ENCODE measurements at places on chromosomes 5 and 9. TPM values are rescaled to one million over a fixed set of nuclear protein-coding genes. Genes with fewer than 3 reads are reported as not detected.

TRMO gene
- total RNA-seq: 18.7 TPM

GRM6 gene
- not detected for total RNA-seq

PCDHA2 gene
- not detected for total RNA-seq

SPATA24 gene
- total RNA-seq: 3.8 TPM

FYB1 gene
- total RNA-seq: 198 TPM

SLC34A3 gene
- total RNA-seq: not detected

PHYHD1 gene
- total RNA-seq: 0.68 TPM

SPAAR gene
- not detected for total RNA-seq

- no peak for DNase-seq
Measured at GRCh38 chr9:89935115-89935514, 330.3 kb downstream of the GADD45G start.

- peak; percentile 72 for DNase-seq
Measured at GRCh38 chr9:105359892-105360291, 87.9 kb upstream of the FSD1L start.

- no peak for DNase-seq
Measured at GRCh38 chr5:176774216-176775171, 35.9 kb upstream of the UNC5A start.

DNA sequence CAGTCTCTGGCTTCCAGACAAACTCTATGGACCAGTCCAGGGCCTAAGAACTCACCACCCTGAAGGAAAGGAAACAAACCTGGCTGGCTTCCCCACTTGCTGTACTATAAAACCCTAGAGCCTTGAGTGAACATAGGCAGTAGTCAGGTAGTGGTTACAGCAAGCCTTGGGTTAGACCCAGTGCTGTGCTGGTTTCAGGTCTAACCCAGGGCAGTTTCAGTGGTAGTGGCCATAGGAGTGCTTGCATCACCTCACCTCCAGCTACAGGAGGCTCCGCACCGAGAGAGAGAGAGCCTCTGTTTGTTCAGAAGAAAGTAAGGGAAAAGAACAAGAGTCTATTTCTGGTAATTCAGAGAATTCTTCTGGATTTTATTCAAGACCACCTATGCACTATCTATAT lies 714.1 kb upstream of the CDH10 start:
- DNase-seq: no peak

DNA sequence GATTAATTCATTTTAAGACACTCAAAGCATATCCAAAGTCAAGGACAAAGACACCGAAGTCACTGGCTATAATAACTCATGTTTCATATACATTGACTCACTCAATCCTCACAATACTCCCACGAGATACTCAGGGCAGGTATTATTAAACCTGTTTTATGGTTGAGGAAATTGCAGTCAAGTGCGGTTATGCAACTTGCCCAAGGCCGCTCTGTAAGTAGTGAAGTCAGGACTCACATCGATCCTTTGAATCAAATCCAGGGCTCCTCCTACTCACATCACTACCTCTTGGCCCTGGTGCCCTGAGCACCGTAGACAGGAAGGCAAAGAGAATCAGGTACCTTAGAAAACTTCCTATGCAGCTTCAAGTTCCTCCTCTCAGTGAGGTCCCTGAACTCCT lies 87.8 kb upstream of the APC start:
- no peak for DNase-seq

GRCh38 chr9:32782476-32783167 lies 718 bp upstream of the TMEM215 start:
- no peak for DNase-seq

DNA sequence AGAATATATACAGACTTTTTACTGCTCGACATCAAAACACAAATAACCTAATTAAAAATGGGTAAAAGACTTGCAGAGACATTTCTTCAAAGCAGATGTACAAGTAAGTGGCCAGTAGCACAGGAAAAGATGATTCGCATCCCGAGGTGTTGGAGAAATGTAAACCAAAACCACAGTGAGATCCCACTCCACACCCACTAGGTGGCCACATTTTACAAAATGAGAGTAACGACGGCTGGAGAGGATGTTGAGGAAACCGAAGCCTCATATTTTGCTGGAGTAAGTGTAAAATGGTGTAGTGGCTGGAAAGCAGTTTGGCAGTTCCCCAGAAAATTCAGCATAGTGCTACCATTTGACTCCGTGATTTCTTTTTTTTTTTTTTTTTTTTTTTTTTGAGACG lies 21.3 kb upstream of the GBGT1 start:
- peak; percentile 69 for DNase-seq

DNA sequence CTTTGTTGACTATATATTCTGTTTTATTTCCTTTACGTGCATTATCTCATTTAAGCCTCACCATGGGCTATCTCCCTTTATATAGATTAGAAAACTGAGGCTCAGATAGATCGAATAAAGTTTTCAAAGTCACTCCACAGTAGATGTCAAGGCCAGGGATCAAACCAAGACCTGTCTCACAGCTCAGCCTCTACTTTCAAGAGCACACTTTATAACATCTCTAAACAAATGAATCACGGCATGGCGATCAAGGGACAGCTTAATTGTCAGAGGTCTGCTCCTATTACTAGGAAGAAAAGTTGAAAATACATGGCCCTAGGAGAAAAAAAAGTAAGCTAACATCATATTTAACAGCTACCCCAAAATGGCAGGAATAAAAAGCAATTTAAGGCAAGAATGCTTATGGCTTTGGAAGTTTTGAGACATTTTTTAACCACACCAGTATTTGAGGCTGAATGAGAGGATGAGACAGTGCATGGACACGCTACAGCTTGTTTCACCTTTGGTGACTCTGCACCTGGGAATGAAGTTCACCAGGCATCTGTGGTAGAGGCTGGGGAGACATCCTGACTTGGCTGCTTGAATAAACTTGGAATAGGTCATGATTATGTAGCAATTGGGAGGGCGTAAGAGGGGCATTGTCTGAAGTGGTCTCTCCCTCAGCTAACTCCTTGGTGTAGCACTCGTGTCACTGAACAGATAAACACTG lies 486.8 kb upstream of the WWC1 start:
- no peak for DNase-seq

DNA sequence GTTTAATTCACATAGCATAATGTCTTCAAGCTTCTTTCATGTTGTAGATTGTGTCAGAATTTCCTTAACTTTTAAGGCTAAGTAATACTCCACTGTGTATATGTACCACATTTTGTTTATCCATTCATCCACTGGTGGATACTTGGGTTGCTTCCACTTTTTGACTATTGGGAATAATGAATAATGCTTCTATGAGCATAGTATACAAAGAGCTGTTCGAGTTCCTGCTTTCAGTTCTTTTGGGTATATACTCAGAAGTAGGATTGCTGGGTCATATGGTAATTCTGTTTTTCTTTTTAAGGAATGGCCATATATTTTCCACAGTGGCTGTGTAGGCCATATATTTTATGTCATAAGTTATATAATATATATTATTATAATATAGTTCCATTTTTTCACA lies 3.6 kb upstream of the FAM120AOS start:
- DNase-seq: no peak

- DNase-seq: no peak
Measured at GRCh38 chr5:81754621-81755020, 3.7 kb upstream of the SSBP2 start.

- DNase-seq: no peak
Measured at GRCh38 chr9:37956904-37957663, 53.2 kb upstream of the SLC25A51 start.

DNA sequence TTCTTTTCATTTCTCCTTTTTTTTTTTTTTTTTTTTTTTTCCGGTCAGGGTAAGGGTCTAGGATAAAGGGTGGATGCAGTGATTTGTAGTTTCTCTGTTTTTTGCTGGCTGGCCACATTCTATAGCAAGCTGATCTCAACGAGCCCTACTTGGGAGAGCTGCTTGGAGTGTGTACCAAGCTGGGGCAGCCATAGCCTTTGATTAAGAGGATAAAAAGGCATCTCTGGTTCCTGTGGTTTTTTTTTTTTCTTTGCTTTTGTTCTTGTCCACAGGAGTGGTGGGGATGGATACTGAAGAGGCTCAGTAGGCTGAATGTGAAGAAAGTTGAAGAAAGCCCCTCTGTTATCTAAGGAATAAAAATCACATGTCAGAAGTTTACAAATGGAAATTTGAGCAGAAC lies 955.3 kb upstream of the WWC1 start:
- DNase-seq: no peak

GRCh38 chr5:67693956-67694809 lies 497.6 kb upstream of the CD180 start:
- DNase-seq: no peak

- DNase-seq: no peak
Measured at GRCh38 chr5:176373100-176373818, 8.0 kb downstream of the ARL10 start.

- no peak for DNase-seq
Measured at GRCh38 chr5:3597167-3598007, 1.8 kb downstream of the IRX1 start.

GRCh38 chr5:92147798-92148197 lies 764.7 kb upstream of the ARRDC3 start:
- no peak for DNase-seq

DNA sequence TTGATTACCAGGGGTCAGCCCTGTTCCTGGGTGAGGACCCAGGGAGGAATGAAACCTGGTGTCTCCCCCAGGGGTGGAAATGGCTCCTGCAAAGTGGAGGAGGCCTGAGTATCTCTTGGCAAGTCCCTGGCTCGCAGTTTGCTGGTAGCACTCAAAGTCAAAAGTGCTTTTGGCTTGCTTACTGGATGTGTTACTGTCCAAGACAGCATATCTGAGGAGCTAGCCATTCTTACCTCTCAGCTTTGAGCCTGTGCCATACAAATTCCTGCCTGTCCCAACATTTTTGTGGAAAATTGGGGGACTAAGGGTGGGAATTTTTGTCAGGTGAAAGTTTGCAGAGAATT lies 9.9 kb downstream of the ZNF618 start:
- DNase-seq: no peak

DNA sequence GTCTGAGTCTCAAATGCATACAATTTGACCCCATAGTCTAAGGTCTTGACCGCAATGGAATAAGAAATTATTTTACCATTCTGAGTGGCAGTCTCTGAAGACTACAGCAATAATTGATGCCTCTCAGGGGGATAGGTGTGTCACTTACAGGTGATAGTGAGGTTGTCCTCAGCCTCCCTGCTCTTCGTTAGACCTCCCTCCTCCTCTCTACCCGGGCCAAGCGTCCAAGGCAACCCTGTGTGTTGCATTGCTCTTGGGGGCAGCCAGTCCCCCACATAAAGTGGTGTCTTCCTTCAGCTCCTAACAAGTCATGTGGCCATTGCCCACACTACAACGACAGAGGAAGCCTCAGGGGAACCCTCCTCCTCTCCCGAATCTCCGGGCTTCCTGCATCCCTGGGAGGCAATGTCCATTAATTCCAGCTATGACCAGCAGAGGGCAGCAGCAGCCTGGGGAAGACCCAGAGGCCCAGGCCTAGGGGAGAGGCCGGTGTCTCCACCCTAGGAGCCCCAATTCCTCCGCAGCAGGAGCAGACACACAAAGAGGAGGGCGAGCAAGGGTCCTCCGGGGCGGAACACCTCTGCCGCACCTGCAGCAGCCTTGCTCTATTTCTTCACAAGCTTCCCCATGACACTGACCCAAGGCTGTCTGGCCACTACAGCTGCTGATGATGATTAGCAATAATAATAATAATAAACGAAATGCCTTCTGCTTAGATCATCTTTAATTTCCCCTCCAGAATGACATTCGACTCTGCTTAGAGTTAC lies 134.8 kb downstream of the KCNIP1 start:
- peak; percentile 75 for DNase-seq
